ENCODE measurements at places on chromosomes 1 and 21.

GRCh38 chr1:55639051-55639450 lies 423.9 kb upstream of the USP24 start:
- DNase-seq, result no peak

DNA sequence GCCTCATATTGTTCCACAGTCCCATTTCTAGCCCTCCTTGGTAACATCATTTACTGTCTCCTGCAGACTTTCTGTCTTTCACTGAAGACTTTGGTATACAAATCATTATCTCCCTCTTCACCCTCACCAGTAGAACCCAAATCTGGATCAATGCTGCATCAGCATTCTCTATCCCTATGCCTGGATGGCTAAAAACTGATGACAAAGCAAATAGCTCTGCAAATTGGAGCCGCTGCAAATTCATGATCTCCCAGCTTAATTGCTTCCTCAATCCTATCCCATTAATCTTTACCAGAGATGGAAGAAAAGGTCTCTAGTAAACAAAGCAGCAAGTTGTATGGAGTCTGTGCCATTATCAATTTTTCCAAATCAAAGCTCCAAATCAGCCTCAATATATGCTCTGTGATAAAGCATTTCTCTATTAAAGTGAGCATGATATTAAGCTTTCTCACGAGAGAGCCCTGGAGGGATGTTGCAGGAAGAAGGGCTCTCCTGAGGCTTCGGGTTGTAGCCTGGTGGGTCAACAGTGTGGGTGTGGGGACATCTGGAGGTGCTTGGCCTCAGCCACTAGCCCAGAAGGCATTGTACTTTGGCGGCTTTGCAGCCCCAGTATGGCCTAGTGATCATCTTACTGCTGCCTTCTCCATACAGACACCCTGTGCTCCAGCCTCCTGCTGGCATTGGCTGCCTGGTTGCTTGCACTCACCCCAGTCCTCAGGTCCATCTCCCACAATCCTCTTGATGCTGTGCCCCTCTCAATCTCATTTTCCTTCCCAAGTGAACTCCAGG lies 46.2 kb upstream of the COL24A1 start:
- DNase-seq, result no peak

DNA sequence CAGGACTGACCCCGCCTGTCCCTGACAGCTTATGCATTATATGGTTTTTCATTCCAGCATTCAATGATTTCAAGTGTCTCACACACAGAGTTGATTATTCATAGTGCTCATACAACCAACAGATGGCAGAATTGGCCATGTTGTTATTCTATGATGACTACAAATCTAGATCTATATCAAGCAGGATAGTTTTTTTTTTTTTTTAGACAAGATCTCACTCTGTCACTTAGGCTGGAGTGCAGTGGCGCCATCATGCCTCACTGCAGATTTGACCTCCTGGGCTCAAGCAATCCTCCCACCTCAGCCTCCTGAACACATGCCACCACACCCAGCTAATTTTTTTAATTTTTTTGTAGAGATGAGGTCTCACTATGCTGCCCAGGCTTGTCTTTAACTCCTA lies 40.1 kb upstream of the LRRC8D start:
- DNase-seq, result no peak

- DNase-seq, result peak; percentile 52
Observed at GRCh38 chr1:10962483-10962882, 50.0 kb upstream of the TARDBP start.

- DNase-seq, result no peak
Observed at GRCh38 chr1:181531951-181532600, 48.8 kb downstream of the CACNA1E start.

DNA sequence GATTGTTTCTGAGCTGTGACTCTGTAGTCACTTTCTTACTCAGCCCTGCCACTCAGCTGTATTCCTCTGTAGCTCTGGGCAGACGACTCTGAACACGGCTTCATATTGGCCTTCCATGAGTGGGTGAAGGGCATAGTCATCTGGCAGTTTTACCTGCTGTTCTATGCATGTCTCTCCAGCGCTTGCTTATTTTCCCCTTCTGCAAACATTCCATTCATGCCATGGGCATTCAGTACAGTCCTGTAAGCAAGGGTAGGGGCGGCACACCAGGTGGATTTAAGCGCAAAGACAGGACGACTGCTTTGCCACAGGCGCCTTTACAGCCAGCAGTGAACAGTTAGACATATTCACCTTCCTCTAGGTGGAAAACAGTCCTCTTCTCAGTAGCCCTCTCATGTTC lies 4.4 kb upstream of the WDR26 start:
- DNase-seq, result no peak

DNA sequence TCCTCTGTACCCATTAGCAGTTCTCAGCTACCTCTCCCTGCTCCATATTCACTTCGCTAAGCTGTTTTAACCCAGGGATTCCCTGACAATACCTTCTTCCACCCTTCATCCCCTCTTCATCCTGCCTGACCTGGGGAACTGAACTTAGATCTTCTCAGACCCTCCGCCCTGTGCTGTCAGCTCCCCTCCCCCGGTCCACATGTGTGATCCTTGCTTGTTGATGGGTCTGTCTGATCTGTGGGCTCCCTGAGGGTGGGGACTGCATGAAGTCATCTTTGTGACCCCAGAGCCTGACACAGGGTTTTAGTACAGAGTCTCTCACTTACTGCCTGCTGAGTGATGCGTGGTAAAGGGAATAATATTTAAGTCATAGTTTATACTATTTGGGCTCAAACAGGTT lies 11.8 kb downstream of the CHAF1B start:
- no peak for DNase-seq

GRCh38 chr21:40179166-40179565 lies 311.9 kb downstream of the PCP4 start:
- no peak for DNase-seq

GRCh38 chr1:39852876-39853275 lies 30.4 kb downstream of the TRIT1 start:
- DNase-seq, result no peak

GRCh38 chr1:15060104-15060503 lies 93.4 kb upstream of the TMEM51 start:
- DNase-seq, result no peak

- DNase-seq, result no peak
Observed at GRCh38 chr1:231720652-231721325, 94.2 kb downstream of the DISC1 start.

DNA sequence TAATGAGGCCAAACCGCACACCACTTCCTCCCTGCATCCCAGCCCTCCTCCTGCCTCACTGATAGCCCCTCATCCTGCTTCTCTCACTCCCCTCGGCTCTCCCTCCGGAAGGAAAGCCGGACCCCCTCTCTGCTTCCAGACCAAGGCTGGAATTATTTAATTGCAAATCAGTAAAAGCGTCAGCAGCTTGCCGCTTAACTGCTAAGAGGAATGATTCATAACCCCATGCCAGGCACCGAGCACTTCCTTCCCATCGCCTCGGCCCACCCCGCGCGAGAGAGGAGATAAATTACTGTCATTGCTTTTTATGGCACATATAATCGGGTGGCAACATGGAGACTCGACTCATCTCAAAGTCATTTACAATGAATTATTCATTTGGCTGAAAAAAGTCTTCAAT lies 77.3 kb downstream of the UBIAD1 start:
- no peak for DNase-seq

GRCh38 chr1:82395440-82395839 lies 594.7 kb downstream of the ADGRL2 start:
- DNase-seq, result no peak

DNA sequence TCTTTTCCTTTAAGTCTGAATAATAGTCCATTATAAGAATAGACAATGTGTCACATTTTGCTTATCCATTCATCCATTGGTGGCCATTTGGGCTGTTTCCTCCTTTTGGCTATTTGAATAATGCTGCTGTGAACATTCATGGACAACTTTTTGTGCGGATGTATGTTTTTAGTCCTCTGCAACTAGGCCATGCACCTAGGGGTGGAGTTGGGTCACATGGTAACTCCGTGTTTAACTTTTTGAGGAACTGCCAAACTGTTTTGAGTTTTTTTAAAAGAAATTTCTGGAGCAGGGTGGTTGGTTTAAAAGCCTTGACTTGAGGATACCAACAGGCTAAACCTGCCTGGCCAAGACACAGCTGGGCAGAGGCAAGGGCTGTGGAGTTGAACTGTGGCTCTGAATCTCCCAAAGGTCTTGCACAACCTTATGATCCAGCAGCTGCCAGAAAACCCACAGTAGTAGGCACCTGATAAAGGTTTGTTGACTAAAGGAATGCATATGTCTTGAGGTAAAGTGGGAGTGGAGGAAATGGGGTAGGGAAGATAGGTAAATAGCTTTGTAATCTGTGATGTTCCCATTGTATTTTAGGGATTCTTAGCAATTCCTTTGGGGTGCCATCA lies 5.6 kb upstream of the RPTN start:
- DNase-seq, result no peak

GRCh38 chr1:51299981-51300670 lies 30.2 kb downstream of the TTC39A start:
- no peak for DNase-seq

DNA sequence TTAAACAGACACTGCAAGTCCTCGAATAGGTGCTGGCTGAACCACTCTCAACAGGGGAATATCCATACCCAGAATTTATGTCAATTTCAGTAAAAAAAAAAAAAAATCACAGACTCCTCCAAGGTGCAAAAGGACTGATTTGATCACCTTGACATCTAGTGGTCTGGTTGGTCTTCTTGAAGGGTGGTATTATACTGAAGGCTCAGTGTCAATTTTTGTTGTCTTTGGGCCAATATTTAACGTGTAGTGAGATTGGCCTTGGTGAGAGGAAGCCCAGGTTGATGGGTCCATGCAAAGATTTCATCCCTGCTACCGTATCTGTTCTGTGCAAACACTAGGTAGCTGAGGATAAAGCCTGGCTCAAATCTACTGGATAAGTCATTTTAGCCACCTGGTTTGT lies 4.0 kb upstream of the GBP5 start:
- no peak for DNase-seq

DNA sequence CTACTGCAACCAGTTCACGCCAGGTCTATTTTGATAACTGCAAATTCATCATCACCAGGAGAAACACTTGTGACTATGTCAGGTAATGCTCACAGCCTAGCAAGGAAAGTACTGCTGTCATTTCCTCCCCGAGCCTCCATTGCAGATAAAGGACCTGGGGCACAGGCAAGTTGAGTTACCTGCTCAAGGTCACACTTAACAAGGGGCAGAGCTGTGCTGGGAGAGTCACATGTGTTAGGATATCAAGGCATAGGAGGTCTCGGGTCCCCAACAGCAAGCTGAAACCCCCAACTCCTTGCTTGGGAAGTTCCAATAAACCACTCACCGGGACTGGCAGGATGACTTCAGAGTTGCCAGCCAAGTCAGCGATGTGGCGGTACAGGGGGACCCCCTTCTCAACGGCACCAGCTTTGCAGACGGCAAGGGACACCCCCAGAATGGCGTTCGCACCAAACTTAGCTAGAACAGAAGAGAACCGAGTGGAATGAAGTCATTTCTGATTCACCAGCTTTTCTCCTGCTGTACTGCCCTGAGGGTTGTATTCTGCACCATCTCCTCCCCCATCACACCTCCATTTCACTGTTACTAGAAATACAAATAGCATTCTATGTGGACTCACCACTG lies 11.6 kb downstream of the ENO1 start:
- DNase-seq, result no peak

DNA sequence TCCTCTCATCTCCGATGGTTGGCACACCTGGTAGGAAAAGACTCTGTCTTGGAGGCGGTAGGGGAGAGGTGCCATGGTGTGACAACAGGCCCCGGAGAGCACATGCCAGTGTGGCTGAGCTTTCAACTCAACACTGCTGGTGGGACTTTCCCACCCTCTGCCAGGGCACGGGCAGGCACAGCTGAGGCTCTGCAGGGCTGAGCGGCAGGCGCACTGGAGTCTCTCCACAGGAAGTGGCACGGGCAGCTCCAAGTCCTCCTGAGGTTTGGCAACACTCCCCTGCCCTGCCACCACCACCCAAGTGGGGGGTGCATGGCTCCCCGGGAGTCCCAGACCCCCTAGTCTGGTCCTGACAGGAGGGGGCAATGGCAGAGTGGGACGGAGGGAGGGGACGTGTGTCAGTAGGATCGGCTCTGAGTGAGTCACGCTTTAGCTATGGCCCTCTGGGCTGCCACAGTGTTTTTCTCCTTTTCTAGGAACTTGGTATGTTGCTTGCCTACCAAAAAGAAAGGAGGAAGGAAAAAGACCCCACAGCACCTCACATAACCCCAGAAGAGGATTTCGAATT lies 27.3 kb upstream of the EVA1B start:
- DNase-seq, result no peak
